ENCODE measurements at places on chromosomes 2 and 18.

DNA sequence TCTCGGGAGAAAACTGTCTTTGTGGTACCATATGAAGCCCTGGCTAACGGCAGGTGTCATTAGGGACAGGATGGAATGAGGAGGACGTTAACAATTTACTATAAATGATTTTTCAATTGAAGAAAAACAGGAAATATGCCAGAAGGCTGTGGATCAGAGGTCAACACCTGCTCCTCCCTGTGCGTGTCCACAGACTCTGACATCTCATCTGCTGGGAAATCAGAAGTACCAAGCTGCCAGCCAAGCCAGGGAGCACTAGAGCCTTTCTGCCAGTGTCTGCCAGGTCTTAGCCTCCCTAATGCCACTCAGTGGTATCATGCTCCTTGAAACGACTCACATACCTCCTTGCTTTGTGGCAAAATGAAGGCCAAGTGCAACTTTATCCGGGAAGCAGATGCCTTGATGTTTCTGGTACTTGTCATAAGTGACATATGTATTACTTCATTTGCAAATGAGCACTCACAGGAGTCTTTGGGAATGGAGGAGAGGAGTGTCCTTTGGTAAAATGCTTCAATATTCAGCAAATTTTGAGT, 541.1 kb downstream of the SATB2 start:
- DNase-seq = no peak

- no peak for DNase-seq
Observed at GRCh38 chr2:213241817-213242216, 42.4 kb upstream of the SPAG16 start.

GRCh38 chr18:52441794-52442193, 101.8 kb downstream of the DCC start:
- no peak for DNase-seq

- DNase-seq = no peak
Observed at GRCh38 chr2:209578394-209579001, 154.7 kb downstream of the MAP2 start.

- no peak for DNase-seq
Observed at GRCh38 chr18:7456376-7456775, 110.7 kb upstream of the PTPRM start.

GRCh38 chr2:204497855-204498254, 47.4 kb upstream of the PARD3B start:
- DNase-seq = no peak

GRCh38 chr2:182706751-182707150, 9.3 kb upstream of the DNAJC10 start:
- no peak for DNase-seq

- DNase-seq = no peak
Observed at GRCh38 chr2:199144036-199144435, 313.7 kb downstream of the SATB2 start.

DNA sequence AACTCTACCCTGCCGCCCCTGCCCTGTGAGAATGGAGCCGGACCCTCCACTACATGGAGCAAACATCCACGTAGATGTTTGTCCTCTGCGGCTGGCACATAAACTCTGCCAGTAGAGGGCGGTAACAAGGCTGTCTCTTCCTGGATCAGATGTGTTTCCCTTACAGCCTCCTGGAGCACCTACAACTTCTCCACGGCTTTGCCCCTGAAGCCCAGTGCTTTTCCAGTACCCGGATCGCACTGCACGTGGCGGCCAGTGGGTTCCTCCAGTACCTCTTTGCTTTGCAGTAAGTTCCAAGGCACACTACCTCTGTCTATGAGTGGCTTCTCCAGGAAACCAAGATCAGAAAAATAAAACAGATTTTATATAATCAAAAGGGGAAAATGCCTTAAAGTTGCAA, 651.3 kb downstream of the DCDC2C start:
- DNase-seq = no peak

DNA sequence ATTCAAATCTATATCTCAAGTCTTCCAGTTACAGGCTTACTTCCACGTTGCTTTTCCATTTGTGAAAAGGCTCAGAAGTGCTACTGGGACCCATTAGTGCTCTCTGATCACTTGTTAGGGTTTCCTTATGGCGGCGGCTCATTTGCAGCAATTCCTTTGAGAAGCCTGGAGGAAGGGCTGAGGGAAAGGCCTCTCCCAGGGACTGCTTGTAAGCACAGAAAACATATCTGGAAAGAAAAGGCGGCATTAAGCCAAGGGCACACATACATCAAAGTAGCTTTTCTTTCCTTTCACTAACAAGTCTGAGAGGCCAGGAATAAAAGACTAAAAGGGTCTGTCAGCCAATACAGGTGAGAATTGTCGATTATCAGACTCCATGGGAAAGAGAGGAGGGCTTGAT, 39.4 kb upstream of the ITGB6 start:
- no peak for DNase-seq

- DNase-seq = no peak
Observed at GRCh38 chr2:3214806-3215404, 162.7 kb downstream of the EIPR1 start.

GRCh38 chr2:69067026-69067630, 54.1 kb downstream of the ANTXR1 start:
- DNase-seq = no peak

DNA sequence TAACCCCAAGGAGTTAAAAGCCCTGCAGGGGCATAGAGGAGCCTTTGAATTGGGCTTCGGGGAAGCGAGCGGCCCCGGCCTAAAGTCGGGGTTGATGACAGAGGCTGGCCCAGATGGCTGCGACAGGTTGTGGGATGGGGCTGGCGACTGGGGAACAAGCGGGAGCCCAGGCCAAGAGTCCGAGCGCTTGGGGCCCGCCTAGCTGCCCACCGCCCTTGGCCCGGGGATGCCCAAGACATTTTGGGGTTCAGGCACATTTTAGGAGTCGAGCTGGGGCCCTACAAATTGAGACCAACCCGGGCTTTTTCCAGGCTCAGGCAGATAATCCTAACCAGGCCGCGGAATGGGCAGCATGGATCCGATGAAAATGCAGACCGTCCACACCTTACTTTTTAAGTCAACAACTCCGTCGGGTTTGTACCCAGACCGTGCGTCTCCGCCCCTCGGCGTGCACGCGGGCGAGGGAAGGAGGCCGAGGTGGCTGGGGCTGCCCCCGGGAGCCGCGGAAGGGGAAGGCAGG, 507 bp downstream of the RTKN start:
- DNase-seq = no peak

DNA sequence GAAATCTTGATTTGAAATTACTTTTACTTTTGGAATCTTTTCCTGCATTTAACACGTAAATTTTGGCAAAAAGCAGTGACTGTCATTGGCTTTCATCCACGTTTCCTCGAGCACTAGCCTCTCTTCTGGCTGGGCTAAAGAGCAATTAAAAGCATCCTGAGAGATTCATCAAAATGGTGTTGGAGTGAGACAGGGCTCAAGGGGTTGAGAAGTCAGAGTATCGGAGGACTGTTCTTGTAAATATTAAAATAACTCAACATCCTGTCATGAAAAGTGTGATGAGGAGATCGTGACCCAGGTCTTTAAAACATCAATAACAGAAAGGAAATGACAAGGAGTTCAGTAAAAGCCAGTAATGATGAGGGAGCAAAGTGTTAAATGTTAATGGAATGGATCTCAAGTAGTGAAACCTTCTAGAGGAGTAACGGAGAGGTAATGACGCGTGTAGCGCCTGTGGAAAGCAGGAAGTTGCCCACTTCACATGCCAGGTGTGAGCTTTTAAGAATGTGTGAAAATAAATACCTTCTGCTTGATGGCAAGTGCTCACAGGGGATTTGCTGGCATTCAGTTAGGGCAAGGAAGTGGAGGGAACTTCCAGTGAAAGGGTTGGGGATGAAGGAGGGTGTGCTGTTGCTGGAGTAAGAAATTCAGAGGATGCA, 754.4 kb downstream of the ADCYAP1 start:
- DNase-seq = no peak

DNA sequence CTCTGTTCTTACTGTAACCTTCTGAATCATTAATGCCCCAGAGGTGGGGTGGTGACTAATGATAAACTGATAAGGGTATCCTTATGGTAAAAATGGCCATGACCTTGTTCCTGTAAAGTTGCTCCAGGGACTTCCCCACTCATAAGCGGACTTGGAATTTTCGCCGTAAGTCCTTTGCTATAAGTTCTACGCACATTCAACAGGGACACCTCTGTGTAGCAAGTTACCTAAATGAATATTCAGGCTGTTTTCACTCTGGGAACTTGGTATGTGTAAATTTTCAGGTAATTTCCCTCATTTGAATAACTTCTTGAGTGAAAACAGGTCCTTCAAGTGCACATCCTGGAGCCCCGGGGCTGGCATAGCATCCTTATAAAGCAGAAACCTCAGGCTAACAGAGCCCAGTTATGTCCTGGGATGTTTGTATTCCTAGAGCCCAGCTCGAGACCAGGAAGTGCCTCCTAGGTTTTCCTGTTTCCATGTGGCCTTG, 9.4 kb upstream of the AGFG1 start:
- no peak for DNase-seq

DNA sequence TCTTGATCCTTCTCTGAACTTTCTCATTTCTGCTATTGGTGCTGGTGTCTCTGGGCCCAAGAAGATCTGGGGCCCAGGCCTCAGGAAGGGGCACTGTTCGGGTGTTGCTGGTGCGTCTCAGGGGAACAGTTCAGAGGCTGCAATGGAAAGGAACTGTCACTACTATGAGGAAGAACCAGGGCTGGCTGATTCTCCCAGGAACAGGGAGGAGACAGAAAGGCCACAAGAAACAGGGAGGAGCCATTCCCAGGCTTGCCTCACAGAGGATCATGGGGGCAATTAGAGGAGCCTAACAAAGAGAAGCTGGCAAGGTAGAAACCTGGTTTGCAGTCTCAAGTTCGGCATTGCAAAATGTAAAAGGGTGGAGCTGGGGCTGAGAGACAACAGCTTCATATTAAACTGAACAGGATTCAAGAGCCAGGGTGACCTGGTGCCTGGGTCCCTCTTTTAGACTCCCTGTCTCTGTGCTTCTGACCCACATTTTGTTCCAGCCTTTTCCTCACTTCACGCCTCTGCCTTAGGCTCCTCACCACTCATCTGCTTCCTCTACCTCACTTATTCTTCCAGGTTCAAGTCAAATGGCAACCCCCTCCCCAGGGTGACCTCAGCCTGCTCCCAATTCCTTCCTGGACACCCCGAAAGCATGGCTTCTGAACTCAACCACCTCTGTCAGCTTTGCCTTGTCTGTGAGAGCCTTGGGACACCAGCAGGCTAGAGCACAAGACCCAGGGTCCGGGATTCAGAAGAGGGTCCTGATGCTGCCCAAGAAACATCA, 58.4 kb downstream of the GYPC start:
- no peak for DNase-seq

GRCh38 chr2:231415029-231415428, 19.5 kb downstream of the B3GNT7 start:
- no peak for DNase-seq

- DNase-seq = no peak
Observed at GRCh38 chr2:21401022-21401698, 277.4 kb downstream of the TDRD15 start.

DNA sequence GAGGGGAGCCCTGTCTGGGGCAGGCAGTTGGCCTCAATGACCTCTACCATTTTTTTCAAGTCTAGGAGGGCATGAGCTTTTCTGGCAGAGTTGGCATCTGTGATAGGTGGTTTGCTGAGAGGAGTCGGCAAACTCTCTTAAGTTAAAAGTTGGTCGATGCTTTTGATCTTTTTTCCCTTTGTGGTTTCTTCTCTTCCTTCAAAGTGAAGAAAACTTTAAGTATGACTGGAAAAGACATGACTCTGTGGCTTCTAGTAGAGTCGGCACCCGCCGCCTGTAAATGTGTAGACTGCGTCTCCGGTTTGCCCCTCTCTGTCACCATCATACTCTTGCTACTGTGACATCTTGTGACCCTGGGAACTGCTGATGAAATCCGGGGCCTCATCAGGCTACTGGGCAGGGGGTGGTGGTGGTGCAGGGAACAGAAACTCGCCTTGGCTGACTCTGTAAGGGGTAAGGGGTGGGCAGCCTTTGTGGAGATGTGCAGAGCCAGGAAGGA, 21.1 kb downstream of the INPP5D start:
- DNase-seq = no peak

DNA sequence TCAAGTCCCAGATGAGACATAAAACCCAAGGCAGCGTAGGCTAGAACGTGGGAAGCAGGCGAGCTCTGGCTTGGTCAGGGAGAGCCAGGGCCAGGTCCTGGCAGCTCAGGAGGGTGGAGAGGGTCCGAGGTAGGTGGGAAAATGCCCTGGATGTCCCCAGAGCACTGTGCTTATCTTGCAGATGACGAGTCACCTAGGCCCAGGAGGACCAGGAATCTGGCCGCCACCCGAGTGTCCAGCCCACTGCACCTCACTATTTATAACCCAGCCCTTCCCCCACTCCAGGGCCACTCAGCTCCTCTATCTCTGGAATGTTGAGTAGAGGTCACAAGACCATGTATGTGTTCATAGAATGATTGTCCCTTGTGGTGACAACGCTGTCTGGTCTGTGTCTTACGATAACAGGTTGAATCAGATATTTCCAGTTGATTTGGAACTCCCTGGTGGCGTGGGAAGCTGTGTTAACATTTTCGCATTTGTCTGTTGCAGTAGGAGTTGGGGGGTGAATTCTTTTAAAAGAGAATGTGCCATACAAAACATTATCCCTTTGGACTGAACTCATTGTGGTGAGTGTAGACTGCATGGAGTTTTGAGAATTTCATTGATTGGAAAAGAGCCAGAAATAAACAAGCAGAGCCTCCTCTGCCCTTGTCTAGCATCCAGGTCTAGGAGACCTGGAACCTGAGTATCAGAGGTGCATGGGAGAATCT, 47.5 kb downstream of the EMILIN2 start:
- no peak for DNase-seq

DNA sequence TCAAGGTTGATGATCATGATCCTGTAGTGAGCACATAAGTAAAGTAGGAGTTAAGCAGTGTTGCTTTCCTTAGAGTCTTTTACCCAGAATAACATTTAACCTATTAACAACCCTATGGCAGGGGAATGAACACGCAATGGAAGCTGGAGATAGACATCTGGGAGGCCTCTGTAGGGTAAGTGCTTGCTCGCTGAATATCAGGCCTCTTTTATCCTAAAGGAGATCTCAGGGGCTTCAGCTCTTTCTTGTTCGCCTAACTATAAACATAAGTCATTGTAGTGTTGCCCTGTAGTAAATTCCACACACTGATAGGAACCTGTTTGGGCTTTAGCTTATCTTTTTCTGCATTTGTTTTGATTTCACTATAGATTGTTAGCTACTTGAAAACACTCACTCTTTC, 174.4 kb upstream of the TCF4 start:
- no peak for DNase-seq

GRCh38 chr2:181334158-181334826, 122.9 kb upstream of the ITGA4 start:
- DNase-seq = no peak

DNA sequence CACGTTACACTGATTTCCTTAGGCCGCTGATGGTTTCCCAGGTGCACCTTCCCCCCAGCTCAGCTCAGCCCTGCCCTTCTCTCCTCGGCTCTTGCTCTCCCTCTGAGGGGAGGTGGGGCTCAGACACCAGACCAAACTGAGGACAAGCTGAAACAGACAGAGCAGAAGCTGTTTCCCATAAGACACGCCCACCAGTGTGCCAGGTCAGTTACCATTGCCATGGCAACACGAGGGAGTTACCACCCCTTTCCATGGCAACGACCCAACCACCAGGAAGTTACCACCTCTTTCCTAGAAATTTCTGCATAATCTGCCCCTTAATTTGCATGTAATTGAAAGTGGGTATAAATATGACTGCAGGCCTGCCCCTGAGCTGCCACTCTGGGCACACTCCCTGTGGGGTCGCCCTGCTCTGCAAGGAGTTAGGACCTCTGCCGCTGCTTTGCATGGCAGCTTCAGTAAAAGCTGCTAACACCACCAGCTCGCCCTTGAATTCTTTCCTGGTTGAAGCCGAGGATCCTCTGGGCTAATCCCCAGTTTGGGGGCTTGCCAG, 120.9 kb upstream of the SMIM21 start:
- no peak for DNase-seq
